ENCODE measurements at places on chromosomes 12 and 14.
A peak's percentile ranks its signal among the peaks of the same experiment; 100 is the strongest.

DNA sequence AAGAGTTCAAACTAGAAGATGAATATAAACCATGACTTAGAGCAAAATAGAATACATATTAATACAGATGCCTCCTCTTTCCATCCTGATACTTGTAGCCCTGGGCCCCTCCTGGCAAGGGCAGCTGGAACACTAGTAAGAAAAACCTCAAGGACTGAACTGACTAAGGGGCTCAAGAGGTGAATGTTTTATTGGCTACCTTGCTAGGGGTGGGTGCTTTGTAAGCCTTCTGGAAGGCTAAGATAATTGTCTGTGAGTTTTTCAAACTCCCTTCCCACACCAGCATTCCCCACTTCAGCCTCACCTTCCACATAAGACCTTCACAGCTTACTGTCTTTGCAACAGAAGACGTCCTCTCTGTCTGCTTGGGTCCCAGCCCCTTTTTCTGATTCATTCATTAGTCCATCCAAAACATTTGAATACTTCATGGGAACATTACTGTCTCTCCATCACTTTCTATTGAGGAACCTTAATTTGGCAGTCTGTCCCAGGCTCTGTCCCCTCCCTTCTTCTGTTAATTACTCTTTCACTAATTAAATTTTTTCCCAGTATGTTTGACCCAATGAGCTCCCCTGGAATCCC is 1.1 kb upstream of the MARCHF9 start:
- DNase-seq: no peak

GRCh38 chr14:83816761-83817160 is 1713.2 kb upstream of the FLRT2 start:
- DNase-seq: peak; percentile 3

DNA sequence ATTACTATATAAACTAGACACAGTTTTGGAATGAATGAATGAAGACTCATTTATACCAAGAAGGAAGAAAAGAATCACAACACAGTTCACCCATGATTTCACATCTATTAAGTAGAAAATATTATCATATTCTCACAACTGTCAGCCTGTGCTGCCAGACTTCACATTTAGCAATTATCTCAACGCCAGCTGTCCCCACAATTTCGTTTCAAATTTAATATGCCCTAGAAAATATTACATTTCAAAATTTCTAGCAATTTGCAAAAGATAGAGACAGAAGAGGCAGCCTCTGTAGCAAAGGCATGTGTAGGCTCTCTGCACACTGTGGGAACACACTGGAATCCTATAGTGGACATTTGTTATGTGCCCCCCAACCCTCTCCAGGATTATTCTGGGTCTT is 83.6 kb downstream of the ANKS1B start:
- DNase-seq: no peak

GRCh38 chr12:62640910-62641448 is 174.4 kb downstream of the MON2 start:
- DNase-seq: peak; percentile 66

GRCh38 chr12:55707841-55708694 is at the start of gene ITGA7:
Gene ITGA7 (minus strand): TSS chr12:55707904. CDS start chr12:55707682, 222 bp downstream.
- DNase-seq: peak; percentile 62

DNA sequence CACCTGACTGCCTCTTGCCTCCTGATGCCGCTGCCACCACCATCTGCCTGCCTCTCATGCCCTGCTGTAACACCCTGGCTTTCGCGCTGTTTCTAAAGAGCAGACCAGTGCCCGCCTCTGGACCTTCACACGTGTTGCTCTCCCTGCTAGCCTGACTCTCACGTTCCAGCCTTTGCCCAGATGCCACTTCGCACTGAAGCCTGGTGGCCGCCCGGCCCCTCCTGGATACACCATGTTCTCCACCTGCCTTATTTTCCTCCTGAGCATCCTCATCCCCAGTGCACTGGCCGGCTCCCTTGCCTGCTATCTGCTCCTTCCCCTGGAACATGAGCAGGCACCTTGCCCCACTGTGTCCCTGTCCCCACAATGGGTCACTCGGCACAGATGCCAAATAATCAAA is 146.5 kb downstream of the PIWIL1 start:
- DNase-seq: no peak

DNA sequence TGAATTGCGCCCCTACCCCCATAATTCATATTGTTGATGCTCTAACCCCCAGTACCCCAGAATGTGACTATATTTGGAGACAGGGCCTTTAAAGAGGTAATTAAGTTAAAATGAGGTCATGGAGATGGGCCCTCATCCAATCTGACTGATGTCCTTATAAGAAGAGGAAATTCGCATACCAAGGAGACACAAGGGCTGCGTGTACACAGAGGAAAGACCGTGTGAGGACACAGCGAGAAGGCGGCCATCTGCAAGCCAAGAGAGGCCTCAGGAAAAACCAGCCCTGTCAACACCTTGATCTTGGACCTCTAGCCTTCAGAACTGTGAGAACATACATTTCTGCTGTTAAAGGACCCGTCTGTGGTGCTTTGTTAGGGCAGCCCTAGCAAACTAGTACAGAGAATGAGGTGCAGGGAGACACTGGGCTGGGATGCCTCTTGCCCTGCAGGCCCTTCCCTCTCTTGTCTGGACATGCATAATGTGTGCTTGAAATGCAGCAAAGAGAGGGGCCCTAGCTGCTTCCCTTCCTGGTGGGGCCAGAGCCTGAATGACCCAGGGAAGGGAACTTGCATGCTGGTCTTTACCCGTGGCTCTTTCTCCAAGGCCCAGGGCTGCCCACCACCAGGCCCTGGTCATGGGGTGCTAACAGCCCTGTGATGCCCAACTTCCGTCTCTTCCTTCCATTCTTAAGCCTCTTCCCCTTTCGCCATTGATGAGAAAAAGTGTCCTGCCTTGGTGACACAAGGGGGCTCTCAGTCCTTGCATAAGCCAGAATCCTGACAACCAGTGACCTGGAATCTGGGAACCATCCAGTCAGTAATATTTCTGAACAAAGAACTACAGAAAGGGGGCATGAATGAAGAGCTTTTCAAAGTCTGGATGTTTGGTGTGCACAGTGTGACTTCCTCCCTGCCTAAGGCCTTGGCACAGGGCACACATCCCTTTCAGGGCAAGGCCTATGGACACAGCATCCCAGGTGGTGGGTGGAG is 50.0 kb upstream of the GPATCH2L start:
- no peak for DNase-seq

DNA sequence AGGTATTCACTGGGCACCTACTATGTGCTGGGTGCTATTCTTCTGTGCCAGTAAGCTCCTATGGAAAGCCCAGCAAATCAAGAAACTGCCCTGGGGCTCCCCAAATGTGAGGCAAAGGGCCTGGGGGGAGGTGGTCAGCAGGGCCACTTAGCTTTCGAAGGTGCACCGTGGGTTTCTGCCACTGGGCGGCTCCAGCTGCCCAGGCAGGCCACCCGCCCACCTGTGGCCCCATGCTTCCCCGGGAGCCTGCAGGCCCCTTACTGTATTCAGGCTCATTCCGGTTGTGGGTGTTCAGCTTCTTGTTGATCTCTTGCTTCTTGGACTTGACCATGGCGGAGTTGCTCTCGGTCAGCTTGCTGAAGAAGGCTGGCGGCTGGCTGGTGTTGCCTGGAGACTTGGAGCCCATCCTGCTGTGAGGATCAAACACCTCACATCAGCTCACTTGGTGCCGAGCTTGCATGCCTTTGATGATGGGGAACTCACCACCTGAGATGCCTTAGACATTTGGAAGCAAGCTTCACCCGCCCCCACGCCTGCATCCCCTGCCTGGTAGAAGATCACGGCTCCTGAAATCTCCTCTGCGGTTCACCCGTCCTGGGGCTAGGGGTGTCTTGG is 37.3 kb downstream of the RFLNA start:
- DNase-seq: no peak

DNA sequence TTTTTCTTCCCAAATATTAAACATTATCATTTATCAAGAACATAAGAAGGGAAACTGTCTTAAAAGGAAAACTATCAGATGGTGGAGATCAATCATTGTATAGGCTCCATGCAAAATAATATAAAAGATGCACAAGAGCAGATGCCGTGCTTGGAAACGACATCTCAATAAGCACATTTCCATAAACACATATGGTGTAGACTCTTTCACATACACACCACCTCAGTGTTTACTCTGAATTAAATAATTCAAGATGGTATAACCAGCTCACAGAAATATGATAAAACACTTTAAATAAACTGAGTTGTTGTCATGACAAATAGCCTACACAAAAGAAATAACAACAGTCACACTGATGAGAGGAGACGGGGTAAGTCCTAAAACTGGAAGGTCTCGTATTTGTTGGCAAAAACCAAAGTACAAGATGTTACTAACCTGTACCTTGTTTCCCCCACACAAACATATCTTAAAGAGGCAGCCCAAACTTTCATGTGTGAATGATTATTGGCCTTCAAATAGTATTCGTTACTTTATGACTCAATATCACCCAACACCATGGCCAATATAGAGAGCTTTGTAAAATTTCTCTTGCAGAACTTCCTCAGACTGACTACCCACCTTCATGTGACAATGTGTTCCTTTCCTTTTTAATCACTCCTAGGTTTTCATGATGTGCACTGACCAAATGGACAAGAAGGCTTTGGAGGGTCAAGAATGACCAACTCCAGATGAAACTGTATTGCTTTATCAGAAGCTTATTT is 48.6 kb upstream of the TMPO start:
- DNase-seq: no peak

DNA sequence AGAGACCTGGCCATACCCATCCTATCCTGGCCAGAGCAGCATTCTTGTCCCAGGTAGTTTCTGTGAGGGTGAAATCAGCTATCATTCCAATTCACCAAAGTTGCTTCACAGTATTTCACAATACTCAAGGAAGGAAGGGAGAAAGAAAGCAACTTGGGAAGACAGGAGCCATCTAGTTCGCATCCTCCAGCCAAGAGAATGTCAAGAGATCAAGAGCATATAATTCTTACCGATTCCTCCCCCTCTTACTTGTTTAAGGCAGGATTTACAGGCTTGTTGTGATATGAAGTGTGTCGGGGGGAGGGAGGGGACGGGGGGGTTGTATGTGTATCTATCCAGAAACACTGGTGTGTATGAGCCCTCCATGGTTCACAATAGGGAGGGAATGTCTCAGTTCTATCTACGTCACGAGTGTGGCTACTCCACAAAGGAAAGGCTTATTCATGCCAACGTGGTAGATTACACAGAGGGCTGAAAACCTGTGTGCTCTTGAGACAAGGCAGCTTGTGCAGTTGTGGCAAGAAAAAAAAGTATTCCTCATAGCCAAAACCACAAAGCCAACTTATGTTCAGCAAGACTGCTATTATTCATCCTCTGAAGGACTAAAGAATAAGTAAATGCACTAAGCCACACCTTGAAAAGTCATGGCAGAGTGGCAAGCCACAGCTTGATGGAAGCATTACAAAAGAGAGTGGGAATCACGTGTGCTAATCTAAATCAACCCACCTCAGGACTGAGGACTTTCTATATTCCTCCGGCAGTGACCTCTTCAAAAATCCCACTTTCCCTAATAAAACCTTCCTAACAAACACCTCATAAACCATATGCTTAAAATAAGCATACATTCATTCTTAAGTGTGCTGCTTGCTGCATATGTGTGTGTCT is 35.0 kb downstream of the CORO1C start:
- DNase-seq: peak; percentile 92

DNA sequence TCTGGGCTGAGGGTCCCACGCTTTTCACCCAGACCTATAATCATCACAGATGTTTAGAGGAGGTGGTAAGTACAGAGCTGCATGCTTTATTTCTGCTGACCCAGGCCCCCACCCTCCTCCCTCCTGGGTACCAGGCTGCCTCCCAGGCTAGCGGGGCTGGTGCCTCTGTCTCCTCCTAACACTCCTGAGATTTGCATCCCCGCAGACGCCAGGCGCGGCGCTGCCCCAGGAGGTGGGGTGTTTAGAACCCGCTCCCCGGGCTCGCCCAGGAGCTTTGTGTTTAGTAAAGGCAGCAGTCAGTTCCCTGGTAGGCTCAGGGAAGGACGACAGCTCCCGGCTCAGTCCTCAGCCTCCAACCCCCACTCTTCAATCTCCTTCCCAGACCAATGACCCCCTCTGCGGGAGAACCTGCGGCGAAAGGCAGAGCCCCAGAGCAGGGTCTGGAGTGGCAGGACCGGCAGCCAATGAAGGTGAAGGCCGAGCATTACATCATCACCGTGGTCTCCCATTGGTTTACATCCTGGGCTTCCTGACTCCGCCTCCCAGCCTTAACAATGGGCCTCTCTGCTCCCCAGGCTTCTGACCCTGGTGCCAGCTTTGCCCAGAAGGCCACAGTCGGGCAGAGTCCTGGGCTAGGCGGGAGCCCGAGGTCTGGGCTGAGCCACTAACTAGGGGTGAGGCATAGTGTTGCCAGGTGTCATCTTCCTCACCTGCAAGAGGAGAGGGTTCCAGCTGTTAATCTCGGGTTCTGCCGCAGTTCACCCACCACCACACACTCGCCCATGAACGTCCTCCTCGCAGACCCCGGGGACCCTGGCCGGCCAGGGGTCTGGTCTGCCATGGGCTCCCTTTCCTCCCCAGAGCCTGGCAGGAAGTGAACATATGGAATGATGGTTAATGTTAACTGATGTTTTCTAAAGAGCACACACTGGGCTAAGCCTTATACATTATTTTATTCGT is 57.5 kb downstream of the CALM1 start:
- peak; percentile 83 for DNase-seq

- no peak for DNase-seq
These were observed 163.7 kb upstream of the ARHGAP5 start for GRCh38 chr14:31913370-31913769.
